ENCODE measurements at places on chromosomes 2 and 18.

DNA sequence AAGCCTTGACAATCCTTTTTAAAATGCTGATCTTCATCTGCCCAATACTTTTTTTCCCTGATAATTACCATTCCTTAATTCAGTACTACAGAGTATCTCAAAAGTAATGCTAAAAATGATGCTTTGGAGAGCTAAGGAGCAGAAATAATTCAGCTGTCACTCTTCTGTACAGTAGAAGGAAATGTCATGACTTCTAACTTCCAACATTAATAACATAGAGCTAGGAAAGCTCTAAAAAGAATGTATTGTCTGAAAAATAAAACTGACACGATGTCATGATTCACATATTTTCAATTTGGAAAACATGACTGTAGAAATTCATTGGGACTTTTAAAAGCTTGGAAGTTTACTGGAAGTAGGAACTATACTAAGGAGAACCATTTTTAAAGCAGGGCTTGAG lies 212.3 kb downstream of the GULP1 start:
- DNase-seq, result no peak

DNA sequence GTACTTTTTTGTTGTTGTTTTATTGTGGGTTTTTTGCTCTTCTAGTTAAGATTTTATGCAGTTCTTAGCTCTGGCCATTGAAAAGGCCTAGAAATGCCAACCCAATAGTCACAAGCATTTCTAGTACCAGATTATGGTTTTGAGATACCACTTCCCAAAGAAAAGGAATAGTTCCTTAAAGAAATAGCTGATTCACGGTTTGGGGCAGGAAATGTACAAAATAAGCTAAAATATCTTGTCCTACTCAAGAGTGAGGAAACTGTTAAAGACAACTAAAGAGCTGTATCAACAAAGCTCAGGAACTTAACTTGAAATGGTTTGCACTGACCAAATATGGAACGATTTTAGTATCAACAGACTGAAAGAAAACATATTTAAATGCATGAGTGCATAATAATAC lies 35.4 kb downstream of the PGAP1 start:
- DNase-seq, result no peak

DNA sequence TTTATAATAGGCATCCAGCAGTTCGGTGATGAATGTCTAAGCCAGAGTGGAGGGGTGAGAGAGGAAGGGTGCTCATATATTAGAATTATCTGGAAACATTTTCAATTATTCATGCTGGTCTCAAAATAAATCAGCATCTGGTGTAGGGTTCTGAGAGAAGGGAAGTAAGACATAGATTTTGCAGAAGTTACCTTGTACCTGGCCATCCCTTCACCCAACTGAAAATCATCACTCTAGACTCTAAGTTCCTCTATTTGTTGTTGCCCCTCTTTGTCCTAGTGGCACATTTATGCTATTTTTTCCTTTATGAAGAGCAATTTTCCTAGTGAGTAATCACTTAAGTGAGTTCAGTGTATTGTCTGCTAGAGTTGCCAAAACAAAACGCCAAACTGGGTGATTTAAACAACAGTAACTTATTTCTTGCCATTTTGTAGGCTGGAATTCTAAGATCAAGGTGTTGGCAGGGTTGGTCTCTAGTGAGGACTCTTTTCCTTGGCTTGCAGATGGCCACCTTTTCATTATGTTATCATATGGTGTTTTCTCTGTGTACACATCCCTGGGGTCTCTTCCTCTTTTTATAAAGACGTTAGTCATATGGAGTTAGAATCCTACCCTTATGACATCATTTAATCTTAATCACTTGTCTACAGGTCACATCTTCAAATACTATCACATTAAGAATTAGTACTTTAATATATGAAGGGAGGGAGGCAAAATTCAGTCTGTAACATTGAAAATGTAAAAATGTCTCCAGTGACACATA lies 129.9 kb upstream of the KLHL14 start:
- DNase-seq, result no peak

DNA sequence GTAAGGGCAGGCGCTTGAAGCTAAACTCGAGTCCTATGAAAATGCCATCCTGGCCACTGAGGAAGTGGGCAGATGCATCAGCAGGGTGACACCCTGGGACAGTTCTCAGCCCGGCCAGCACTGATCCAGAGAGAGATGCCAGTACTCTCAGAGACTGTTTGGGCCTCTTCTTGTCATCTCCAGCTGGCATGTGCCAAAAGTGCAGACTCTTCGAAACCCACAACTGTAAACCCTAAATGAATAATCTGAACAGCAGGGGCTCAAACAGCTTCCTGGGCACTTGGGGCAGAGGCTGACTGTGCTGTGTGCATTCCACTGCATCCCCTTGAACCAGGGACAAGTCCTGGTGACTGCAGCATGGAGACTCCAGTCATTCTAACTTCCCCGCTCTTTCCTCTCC lies 204.2 kb upstream of the SMAD2 start:
- DNase-seq, result no peak

- peak; percentile 5 for DNase-seq
These were observed 147.6 kb downstream of the CCBE1 start for GRCh38 chr18:59549503-59550173.

Measured in substantia nigra (tissue), 51 donors.